T-helper 17 cell (primary cell): ENCODE measurements at places on chromosomes 16 and 17.

GRCh38 chr16:3858801-3859200, 21.7 kb downstream of the CREBBP start:
- DNase-seq: no peak

DNA sequence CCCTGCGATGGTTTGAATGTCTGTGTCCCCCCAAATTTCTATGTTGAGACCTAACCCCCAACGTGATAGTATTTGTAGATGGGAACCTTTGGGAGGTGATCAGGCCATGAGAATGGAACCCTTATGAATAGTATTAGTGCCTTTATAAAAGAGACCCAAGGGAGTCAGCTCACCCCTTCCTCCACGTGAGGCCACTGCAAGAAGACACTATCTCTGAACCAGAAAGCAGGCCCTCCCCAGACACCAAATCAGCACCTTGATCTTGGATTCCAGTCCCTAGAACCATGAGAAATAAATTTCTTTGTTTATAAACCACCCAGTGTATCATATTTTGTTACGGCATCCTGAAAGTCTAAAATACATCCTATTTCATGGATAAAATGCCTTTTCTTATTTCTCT, 64.4 kb upstream of the LRRC37A3 start:
- DNase-seq: no peak

- DNase-seq: no peak
Measured at GRCh38 chr17:27469256-27469655, 13.0 kb downstream of the KSR1 start.

- DNase-seq: no peak
Measured at GRCh38 chr17:31917065-31917529, 15.6 kb upstream of the UTP6 start.

GRCh38 chr16:1823821-1824220, 2.8 kb downstream of the HAGH start:
- DNase-seq: no peak

DNA sequence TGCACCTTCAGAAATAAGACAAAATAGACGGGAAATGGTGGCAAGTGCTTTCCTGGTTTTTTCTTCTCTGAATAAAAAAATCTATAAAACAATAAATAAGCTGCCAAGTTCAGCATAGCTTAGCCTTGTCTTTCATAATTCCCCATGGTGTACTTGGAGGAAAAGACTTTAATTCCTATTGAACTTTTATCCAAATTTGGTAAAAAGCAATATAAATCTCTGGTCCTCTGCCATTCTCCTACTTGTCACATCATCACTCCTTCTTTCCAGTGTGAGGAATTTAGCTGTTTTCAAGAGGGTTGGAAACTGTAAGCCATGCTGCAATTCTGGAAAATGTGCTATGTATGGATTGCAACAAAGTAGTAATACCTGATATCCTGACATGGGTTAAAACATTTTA, 551.8 kb upstream of the KIF2B start:
- DNase-seq: no peak

DNA sequence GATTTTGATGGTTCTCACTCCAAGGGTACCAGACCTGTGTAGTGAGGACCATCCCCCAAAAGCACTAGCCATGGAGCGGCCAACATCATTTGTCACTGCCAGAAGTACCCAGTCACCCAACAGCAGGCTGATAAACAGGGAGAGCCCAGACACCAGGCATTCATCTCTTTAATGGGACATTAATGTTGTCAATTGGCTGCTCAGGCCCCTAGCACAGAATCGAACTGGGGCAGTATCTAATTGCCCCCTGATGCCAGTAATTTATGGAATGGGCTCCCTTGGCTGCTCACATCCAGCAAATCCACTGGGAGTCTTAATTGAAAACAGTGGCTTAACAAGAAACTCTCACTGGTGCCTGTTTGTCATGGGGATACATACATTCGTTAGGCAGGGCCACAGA, 344.6 kb downstream of the XYLT1 start:
- DNase-seq: no peak

DNA sequence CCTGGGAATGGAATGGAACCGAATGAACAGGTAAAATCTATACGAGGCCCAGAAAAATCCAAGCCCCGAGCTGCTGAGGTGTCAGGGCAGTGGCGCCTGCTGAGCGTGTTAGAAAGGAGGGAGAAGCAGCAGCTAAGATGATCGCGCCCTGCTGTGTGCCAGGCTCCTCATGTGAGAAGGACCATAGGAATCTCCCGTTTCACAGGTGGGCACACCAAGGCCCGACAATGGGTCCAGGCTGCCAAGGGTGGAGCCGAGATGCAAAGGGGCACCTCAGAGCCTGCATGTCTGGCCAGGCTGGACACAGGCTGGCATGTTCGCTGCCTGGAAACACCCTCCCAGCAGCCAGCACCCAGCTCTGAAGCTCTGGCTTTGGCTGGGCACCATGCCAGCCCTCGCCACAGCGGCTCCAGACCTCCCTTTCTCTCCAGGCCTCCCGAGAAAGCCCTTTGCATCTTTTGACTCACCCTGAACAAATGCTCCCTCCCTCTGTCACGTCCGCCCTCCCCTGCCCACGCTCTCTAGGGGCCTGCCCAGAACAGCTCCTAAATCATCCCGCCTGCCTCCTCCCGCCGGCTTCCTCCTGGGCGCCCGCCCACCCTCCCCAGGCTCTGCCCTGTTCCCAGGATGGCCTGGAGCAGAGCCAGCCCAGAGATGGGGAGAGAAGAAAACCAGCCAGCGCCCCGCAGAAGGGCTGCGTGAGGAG, 217.8 kb upstream of the GSE1 start:
- DNase-seq: peak; percentile 3

DNA sequence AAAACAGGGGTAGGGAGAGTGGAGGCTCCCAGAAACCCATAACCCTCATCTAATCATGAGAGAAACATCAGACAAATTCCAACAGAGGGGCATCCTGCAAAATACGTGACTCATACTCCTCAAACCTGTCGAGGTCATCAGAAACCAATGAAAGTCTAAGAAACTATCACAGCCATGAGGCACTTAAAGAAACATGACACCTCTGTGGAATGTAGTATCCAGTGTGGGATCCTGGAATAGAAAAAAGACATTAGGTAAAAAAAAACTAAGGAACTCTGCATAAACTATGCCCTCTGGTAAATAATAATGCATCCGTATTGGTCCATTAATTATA, 16.4 kb downstream of the CDH5 start:
- no peak for DNase-seq

- no peak for DNase-seq
Measured at GRCh38 chr16:78040396-78040795, 18.0 kb downstream of the CLEC3A start.

- no peak for DNase-seq
Measured at GRCh38 chr17:4635823-4636375, 5.6 kb downstream of the ALOX15 start.

DNA sequence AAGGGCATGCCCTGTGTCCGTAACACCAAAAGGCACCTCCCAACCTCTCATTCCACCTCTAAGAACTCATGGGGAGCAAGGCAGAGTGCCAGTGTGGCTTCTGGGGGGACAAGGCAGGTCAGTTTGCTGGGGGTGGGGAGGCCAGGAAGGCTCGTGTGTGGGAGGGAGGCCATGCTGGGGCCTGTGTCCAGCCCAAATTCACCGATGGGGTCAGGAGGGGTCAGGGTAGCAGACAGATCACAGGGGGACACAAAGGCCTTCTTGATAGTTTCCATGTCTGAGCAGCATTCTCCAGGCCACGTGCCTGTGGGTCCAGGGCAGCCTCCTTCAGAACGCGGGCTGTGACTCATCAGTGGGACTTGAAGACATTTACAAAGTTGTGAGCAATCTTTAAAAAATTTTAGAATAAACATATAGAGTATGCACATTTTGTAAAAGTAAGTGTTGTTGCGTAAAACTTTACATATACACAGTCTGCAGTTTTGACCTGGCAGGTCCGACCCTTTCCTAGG, 20.9 kb downstream of the SPACA3 start:
- DNase-seq: no peak

- DNase-seq: no peak
Measured at GRCh38 chr16:78648517-78648916, 549.1 kb downstream of the WWOX start.

GRCh38 chr17:15943971-15944758, 765 bp upstream of the ADORA2B start:
- DNase-seq: no peak

GRCh38 chr17:28385037-28385400, 13.5 kb downstream of the SARM1 start:
- no peak for DNase-seq

DNA sequence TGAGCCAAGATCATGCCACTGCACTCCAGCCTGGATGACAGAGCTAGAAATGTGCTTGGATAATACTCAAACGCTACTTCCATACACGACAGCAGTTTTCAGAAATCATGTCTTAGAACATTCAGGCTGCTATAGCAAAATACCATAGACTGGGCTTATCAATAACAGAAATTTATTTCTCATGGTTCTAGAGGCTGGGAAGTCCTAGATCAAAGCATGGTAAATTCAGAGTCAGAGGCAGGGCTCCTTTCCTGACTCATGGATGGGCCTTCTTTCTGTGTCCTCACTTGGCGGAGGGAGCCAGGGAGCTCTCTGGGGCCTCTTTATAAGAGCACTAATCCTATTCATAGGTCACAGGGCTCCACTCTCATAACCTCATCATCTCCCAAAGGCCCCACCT, 24.5 kb upstream of the HERPUD1 start:
- no peak for DNase-seq

GRCh38 chr16:88423448-88423850, 29.6 kb upstream of the ZFPM1 start:
- DNase-seq: no peak

DNA sequence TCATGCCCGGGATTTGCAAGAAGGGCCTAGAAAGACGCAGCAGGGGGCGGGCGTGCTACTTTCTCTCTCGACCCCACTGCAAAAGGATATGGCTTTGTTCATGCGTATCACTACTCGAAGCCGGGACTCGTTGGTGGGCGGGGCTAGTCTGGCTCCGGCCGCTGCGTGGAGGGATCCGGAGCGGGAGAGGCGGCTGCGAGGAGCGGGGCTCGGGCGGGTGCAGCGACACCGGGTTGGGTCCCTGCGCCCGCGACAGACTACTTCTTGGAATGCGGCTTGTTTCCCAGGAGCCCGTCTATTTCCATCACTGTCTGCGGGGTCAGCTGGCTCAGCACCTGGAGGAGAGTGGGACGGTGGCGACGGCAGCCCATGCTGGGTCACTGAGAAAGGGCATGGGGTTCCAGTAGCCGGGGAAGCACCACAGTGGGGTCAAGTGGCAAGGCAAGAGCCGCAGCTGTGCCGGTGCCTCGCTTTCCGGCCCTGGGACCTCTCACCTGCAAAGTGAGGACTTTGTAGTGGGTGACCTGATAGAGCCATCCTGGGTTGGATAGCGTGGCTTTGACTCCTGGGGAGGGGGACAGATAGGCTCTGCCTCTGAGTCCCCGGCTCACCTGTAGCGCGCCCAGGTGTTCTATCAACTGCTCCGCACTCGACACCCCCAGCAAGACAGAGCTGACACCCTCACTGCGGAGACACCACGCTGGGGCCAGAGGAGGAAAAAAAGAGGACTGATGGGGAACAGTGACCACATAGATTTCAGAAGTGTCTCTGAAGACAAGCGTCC, 6.6 kb downstream of the KCNAB3 start:
- peak; percentile 71 for DNase-seq

DNA sequence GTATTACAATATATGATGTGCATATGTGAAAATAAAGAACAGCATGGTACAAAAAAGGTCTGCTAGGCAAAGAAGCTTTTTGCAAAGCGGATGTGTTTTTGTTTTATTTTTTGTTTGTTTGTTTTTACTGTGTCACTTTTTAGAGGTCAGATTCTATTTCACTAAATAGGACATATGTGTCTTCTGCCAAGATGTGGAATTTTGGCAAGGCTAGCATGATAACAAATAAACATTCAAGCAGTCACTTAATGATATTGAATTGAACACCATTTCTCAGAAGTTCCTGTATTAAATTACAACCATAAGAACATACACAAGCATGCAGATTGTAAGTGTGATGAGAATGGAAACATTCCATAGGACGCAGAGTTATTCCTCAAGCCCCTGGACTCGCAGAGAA, 492.7 kb downstream of the WWOX start:
- DNase-seq: no peak

DNA sequence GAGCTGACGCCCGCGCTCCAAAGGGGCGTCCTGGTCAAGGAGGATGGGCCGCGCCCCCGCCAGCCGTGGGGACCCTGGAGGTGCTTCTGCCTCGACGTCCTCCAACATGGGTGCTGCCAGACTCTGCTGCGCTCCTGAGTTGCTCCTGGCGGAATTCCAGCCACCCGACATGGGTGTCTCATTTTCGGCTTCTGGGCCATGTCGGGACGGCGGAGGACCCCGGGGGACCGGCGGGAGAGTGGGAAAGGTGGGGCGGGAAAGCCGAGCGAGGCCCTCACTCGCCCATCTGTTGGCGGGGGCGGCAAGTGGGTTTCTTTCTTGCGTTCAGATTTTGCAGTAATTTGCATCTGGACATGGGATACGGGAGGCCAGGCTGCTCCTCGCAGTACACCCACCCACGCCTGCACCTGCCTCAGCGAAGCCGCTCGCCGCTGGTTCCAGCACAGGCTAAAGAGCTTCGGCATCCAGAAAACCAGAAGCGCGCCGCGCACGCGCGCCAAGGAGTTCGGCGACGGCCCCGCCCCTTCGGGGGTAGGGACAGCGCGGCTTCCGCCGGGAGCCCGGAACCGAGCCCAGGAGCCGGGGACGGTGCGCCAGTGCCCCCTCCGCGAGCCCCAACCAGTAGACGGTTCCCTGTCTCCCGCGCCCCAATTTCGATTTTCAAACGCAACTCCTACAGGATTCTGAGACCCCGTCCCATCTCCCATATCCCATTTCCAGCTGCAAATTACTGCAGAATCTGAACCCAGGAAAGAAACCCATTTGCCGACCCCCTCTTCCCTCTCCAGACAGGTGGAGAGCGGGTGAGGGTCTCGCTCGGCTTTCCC, at the start of gene ARMC7:
Gene ARMC7 (plus strand): TSS at position 563 of the 827 bp plus-strand sequence. CDS start 320 bp downstream, outside the sequence.
- peak; percentile 87 for DNase-seq

GRCh38 chr17:75900691-75901533, 3.8 kb downstream of the MRPL38 start:
- DNase-seq: no peak
